ENCODE measurements at places on chromosomes 11 and 22.

GRCh38 chr11:126489836-126490660 is 134.6 kb downstream of the ST3GAL4 start:
- DNase-seq: no peak

DNA sequence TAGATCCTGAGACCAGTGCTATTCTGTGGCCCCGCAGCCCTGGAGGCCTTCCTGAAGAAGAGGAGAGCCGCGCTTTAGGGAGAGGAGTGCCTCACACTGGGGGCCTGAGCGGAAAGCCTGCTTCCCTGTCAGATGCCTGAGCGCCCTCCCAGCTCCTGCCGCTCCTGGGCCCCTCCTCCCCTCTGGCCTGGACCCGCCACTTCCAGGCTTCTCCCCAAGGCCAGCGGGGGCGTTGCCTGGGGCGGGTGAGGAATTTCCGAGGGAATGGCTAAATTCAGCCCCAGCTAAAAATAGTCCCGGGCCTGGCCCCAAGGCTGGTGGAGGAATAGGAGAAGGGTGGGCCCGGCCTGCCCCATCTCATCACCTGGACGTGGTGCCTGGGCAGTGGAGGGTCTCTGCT is 15.4 kb downstream of the ARHGEF17 start:
- no peak for DNase-seq

GRCh38 chr11:112219476-112220232 is 6.6 kb upstream of the PTS start:
- DNase-seq: no peak

- no peak for DNase-seq
Measured at GRCh38 chr11:75072582-75072981, 24.1 kb downstream of the OR2AT4 start.

DNA sequence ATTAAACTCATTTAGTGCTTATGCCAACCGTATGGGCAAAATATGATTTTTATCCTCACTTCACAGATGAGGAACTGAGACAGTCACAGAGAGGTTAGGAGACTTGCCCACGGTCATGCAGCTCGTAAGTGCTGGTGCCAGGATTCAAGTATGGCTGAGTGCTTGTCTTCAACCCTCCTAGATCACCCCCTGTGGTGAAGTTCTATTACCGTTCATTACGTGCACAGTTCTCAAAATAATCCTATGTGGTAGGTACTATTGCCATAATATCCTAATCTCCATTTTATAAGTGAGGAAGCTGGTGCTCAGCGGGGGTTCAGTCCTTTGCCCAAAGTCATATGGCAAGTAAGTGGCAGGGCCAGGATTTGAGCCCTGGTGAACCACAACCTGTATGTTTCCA is 1.5 kb downstream of the MIEF1 start:
- DNase-seq: no peak

DNA sequence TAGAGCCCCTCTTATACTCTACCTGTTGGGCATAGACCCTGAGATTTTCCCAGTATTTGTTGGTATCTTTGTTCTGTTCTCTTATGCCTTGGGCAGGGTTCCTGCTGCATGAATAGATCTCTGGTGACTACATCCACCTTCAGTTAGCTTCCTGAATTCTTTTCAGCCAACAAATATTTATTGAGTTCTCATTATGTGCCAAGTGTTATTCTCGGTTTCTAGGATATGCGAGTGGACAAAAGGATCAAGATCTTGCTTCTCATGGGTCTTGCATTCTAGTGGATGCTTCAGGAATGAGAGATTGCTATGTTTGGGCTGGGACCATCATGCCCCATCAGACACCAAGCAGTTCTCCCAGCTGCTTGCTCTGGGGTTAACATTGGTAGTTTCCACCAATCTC is 340.0 kb downstream of the METTL15 start:
- no peak for DNase-seq

- DNase-seq: no peak
Measured at GRCh38 chr11:10893714-10894151, 35.9 kb upstream of the ZBED5 start.

GRCh38 chr11:69212798-69213110 is 57.0 kb downstream of the SMIM38 start:
- DNase-seq: no peak

GRCh38 chr11:117456027-117456720 is 128.5 kb downstream of the CEP164 start:
- DNase-seq: peak; percentile 46

DNA sequence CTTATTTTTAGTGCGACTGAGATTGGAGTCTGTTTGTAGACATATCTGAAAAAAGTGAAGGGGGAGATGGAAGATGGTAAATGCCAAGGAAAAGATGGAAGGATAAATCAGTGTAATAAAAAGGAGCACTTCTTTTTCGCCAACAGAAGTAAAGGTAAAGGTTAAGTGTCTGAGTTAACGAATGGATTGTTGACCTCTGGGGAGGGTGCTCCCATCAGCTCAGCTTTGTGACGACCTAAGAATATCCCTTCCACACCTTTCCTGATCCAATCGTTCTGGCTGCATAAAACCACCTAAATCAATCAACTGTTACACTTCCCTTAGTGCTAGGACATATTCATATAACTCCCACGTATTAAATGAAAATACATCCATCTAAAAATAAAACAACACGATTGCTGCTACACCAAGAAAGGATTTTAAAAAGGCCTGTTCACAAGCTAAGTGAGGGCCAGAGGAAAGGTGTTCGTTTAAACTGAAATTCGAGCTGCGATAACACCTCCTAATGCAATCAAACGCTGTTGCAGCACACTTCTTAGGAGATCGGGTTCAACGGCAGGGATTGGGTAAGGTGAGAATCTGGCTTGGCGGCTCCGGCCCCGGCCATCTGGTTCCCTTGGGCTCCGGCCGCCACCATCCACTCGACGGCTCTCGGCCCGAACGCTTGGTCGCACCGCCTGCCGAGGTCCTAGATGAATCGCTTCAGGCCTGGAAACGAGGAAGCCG is 658 bp downstream of the C11orf71 start:
- no peak for DNase-seq

GRCh38 chr22:40666151-40666848 is 13.0 kb upstream of the MCHR1 start:
- DNase-seq: no peak

DNA sequence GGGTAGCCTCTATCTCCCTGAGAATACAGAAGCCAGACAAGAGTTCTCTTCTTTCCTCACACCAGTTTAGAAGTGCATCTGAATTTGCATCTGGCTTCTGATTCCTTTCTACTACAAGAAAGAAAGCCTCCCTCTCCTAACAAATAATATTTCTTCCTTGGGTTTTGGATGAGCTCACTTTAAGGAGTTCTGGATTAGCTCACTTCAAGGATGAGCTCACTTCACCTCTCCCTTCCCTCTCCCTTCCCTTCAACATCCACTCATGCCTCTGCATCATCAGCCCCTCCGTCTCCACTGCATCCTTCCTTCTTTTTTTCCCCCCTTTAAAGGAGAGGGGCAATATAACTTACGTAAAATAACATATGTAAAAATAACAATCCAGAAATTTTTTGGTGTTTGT is 1.6 kb upstream of the MTNR1B start:
- DNase-seq: no peak

DNA sequence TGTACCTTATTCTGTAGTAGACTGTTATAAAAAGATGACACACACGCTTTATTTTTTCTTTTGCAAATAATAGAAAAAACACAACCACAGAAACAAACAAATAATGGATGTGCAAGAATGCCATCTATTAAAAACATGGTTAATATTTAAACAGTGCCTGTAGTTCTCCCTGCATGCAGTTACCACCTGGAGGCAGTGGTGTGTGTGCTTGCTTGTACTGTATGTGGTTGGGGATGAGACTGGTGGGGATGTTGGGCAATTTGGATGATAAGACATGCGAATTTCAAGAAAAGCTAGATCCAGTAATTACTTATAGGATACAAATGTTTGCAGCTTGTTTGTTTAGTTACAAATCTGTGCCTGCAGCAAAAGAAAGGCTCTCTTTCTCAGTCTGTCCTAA is 3.6 kb downstream of the C11orf87 start:
- no peak for DNase-seq

Data from stimulated activated CD8-positive, alpha-beta memory T cell treated with anti-CD3 and anti-CD28 coated beads, Interleukin-15, amount 100 ng/mL, for 48 hours (primary cell).